ENCODE measurements at places on chromosomes 6 and 20.

DNA sequence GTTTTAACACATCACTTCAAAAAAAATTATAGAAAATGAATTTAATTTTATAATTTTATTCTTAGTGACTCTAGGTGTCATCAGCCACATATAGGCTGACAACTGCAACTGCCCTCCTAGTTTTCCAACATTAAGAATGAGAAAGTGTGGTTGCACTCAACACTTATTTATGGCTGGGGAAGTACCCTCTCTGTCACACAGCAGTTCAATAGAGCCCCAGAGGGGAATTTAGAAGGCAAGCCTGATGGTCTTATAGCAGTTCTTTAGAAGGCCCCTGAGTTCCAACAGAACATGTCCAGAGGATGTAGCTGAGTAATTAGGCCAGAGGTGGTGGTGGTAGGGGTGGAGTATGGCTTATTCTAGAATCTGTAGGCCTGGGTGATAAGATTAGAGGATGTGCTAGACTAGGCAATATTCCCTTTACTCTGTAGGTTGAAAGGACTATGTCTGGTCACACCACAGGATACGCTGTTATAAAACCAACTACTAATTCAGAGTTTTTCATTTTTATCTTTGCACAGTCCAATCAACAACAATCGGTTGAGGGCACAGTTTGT lies 226.5 kb upstream of the CITED2 start:
- DNase-seq: no peak

GRCh38 chr20:2221921-2222320 lies 73.9 kb upstream of the TGM3 start:
- no peak for DNase-seq

GRCh38 chr6:41878961-41879405 lies 16.2 kb downstream of the USP49 start:
- DNase-seq: no peak

DNA sequence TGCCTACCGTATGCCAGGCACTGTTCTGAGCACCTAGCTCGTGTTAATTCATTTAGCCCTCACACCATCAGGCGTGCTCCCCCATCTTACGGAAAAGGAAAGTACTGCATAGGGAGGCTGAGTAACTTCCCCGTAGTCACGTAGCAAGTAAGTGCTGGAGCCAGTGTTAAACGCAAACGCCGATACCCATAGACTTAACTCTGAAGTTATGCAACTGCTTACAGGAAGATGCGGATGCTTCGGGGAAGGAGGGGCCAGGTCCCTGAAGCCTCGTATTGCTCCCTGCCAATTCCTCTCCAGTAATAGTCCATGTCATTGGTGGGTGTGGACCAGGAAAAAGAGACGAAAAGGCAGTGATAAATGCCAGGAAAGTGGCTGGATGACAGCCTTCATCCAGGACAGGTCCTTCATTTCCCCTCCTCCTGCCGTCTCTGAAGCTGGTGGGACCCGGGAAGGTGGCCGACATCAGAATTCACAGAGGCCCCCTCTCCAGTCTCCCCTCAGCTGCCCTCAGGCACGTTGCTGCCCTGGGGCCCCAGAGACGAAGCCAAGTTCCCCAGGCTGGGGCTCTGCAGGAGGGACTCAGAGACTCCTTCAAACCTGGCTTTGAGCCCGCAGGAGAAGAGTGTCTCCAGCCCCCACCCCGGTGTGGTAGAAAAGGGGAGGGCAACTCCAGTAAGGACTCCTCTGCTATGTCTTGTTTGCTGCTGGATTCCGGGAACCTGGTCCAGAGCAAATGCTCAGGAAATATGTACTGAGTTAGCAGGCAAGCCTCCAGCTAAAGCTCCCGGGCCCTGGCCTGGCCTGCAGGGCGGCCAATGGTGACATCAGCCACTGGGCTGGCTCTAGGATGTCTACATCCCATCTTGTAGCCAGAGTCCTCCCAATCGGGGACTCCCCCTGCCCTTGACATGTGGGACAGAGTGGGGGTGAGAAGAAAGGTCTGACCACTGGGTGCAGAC lies 37.8 kb downstream of the RAB44 start:
- no peak for DNase-seq

DNA sequence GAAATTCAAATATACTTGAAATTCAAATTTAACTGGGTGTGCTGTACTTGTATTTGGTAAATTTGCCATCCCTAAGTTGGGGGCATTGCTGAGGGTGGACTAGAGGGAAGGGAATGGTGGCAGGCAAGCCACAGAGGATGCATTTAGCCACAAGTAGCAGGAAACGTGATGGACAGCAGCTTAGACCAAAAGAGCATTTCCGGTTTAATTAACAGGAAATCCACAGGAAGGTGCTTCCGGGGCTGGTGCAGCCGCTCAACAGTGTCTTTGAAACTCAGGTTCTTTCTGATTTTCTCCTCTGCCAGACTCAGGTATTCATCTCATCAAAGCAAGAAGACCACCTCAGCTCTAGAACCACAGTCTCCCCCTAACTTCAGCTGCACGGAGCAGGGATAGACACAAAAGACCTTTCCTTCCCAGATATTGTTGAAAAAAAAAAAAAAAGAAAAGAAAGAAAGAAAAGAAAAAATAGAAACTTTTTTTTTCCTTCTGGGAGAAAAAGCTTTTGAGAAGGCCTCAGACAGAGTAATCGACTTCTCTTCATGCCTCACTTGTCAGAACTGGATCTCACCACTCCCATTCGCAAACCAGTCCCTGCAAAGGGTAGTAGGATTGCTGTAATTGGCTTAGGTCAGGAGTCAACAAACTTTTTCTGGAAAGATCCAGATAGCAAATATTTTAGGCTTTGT lies 8.0 kb upstream of the BCAS1 start:
- DNase-seq: no peak

- peak; percentile 71 for DNase-seq
Measured at GRCh38 chr6:16654701-16655100, 106.6 kb downstream of the ATXN1 start.

DNA sequence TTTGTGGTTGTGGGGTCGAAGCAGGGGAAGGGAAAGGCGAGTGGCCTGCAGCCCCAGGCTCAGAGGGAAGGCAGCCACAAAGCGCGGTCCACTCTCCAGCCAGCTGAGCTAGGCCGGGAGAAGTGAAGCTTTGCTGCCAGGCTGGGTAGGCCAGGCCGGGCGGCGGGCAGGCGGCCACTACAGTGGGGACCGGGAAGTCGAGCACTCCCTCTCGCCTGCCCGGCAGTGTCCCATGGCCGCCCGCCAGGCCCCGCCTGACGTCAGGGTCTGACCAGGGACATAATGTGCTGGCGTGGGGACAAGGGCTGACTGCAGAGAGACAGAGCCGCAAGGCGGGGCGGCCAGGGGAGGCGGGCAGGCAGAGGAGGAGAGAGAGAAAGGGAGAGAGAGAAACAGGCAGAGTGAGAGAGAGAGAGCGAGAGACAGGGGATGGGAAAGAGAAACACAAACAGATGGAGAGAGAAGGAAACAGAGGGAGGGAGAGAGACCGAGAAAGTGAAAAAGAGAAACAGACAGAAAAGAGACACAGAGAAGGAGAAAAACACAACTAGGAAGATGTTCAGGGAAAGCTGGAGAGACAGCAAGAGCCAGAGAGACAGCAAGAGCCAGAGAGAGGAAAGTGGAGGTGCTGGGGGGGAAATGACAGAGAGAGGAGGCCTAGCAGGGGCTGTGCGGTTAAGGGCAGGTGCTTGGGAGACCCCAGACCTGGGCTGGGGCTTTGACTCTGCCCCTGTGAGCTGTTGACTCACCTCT lies 94.5 kb upstream of the PTPN1 start:
- DNase-seq: no peak

DNA sequence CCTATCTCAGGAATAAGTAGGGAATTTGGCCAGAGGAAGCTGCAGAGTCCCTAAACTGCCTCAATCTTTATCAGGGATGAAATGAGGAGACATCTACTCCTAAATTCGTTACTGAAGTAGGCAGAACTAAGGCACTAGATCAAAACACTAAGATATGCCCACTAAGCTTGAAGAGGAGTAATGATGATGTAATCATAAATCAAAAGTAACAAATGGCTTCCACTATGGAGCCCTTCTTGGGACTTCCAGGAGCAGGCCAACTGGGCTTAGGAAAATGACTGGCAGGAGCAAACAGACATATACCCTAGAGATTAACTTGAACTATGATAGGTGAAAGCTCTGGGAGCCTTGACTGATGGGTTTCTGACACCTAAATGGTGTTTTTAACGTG lies 15.4 kb downstream of the ZSCAN12 start:
- no peak for DNase-seq

GRCh38 chr6:69338431-69339162 lies 458.2 kb downstream of the LMBRD1 start:
- DNase-seq: no peak

GRCh38 chr6:111985202-111985731 lies 68.6 kb upstream of the CCN6 start:
- peak; percentile 40 for DNase-seq

DNA sequence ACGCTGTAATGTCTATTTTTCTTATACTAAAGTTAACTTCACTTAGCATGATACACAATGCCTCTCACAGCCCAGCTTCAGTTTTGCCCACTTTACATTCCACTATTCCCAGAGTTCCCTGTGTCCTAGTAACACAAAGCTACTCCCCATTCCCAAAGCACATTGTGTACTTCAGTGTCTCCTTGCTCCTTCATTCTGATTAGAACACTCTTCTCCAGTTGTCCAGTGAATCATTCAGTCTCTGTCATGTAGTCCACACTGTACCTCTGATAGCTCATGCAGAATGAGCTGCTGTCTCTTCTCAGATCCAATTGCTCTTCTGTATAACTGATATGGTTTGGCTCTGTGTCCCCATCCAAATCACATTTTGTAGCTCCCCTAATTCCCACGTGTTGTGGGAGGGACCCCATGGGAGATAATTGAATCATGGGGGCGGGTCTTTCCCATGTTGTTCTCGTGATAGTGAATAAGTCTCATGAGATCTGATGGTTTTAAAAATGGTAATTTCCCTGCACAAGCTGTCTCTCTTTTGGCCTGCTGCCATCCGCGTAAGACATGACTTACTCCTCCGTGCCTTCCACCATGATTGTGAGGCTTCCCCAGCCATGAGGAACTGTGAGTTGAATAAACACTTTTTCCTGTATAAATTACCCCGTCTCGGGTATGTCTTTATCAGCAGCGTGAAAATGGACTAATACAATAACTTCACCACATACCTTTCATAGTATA lies 2.1 kb upstream of the TMX4 start:
- no peak for DNase-seq

GRCh38 chr6:100968949-100969348 lies 87.8 kb upstream of the ASCC3 start:
- no peak for DNase-seq

DNA sequence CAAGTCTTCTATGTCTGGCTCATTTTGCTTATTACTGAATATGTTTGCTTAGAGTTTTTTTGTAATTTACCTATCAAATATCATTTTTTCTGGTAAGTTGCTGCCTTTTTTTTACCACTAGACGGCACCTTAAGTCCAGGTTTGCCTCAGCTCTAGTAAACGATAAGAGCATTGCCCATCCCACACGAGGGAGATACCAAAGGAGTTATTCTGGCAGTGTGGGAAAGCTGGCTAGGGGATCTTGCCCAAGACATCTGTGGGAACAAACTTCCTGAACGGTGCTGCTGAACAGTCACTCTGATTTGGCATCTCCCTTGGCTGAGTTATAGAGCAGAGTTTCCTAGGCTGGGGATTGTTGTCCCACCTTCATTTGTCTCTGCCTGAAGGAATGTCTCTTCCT lies 306.4 kb downstream of the COL12A1 start:
- no peak for DNase-seq

DNA sequence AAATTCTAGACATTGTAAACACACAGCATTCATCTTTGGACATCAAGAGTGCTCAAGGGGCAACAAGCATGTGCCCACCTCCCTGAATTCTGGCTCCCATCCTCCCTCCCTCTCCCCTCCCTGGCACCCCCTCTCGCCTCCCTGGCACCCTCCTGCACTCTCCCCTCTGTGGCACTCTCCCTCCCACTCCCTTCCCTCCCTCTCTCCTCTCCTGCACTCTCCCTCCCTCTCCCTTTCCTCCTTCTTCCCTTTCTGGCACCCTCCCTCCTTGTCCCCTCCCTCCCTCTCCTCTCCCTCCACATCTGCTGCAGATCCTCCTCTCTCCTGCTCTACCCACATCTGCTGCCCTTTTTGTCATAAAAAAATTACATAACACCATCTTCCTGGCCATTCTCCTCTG lies 113.0 kb upstream of the SLC22A23 start:
- no peak for DNase-seq

DNA sequence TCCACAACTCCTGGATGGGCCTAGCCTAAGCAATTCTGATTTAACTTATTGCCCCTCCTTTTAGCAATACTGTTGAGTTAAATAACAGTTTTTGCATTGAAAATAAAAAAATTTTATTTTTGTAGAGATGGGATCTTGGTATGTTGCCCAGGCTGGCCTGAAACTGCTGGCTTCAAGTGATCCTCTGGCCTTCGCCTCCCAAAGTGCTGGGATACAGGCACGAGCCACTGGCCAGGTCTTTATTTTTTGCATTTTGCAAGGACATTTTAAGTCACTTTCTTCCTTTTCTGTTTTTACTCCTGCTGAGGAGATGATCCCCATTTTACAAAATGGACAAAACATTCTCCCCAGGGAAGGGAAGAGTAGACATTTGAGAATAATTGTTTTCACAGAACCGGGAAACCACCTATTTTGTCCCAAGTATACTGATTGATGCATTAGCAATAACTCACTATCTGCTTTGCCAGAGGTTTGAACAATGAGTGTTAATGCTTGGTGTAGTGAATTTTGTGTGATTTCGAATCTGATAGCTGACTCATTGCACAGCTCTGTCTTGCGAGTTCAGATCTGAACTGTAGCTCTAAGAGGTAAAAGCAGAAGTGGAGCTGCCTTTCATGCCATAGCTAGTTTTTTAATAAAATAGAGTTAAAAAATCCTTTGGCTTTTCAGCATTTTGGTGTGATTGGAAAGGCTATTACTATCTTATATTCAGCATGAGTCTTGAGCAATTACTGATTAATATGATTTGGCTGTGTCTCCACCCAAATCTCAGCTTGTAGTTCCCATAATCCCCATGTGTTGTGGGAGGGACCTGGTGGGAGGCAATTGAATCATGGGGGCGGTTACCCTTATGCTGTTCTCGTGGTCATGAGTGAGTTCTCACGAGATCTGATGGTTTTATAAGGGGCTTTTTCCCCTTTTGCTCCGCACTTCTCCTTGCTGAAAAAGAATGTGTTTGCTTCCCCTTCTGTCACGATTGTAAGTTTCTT lies 20.9 kb downstream of the IGF2R start:
- no peak for DNase-seq

DNA sequence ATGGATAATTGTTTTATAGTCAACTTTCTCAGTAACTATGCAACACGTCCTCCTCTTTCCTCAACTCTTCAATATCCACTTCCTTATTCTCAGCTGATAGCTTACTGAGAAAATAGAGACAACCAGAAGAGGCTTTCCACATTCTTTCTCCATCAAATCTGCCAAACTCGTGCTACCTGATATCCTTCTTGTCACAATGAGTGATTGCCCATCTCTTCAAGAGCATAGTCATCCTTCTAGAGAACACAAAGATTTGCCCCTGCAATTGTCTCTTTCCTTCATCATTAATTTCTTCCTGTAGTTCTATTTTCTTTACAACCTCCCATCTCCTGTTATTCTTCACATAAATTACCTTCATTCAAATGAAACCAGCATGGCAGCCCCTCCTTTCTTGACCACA lies 75.9 kb upstream of the RGS17 start:
- DNase-seq: no peak
